ENCODE measurements at places on chromosomes 12 and 14.

DNA sequence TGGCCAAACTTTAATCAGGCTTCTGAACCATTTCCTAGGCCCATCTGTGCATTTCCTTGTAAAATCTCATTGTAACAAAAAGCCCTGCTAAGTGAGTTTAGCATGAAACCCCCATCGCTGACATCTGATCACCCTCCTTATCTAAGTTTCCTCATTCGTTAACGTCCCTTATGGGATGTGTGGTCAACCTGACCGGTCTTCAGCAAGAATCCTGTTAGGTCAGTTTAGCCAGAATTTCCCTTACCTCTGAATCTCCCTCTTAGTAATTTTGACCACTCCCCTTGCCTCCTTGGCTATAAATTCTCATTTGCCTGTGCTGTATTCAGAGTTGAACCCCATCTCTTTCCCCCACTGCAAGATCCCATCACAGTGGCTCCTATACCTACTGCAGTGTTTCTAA lies 239.3 kb downstream of the RMST start:
- DNase-seq = no peak

GRCh38 chr12:31591380-31591901 lies 505 bp upstream of the DENND5B start:
- no peak for DNase-seq

DNA sequence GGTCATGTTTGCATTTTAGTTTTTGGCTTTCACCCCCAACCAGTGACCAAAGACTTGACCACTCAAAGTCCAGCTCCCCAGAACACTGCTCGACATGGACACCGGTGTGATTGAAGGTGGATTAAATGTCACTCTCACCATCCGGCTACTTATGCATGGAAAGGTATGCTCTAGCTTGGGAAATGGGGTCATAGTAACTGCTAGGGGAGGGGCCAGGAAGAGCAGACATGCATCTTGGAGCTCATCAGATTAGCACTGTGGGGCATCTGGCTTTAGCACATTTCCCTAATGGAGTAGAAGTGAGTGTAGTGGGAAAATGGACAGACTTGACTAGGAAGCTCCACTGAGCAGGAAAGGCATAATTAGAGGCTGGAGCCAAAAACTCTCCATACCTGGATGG lies 2.8 kb downstream of the PCBP2 start:
- no peak for DNase-seq

- DNase-seq = no peak
Observed at GRCh38 chr12:53577941-53578352, 48.2 kb downstream of the ATF7 start.

DNA sequence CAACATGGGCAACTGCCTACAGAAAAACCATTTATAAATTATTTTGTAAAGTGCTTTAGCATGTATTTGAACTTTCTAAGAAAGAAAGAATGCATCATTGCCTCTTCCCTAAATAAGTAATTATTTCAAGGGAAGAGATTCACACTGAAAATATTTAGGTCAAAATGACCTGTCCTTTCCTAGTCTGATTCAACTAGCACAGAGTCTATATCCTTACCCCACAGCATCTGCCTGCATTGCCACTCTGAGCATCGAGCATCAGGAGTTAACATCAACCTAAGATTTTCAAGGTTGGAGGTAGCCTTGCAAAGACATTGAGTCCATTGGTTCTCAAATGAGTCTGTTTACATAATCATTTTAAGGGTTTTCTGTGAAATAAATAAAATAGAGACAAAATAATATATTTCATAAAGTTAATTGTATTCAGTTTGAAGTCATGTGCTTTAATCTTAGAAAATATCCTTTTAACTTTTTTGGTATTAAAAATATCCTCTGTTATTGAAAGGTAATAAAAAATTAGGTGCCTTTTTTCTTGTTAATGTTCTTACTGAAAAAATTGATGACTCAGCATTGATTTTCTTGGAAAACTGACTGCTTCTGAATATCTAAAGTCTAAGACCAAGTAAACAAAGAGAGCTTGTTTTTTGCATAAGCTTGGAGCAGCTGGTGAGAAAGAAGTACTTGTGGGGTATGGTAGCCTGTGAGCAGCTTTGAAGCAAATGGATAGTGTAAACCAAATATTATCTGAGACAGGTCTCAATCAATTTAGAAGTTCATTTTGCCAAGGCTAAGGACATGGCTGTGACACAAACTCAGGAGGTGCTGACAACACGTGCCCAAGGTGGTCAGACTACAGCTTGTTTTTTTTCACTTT lies 269.0 kb upstream of the CLEC14A start:
- DNase-seq = no peak

GRCh38 chr12:111867531-111867930 lies 25.5 kb downstream of the MAPKAPK5 start:
- DNase-seq = no peak
